ENCODE measurements at places on chromosomes 16 and 17.

DNA sequence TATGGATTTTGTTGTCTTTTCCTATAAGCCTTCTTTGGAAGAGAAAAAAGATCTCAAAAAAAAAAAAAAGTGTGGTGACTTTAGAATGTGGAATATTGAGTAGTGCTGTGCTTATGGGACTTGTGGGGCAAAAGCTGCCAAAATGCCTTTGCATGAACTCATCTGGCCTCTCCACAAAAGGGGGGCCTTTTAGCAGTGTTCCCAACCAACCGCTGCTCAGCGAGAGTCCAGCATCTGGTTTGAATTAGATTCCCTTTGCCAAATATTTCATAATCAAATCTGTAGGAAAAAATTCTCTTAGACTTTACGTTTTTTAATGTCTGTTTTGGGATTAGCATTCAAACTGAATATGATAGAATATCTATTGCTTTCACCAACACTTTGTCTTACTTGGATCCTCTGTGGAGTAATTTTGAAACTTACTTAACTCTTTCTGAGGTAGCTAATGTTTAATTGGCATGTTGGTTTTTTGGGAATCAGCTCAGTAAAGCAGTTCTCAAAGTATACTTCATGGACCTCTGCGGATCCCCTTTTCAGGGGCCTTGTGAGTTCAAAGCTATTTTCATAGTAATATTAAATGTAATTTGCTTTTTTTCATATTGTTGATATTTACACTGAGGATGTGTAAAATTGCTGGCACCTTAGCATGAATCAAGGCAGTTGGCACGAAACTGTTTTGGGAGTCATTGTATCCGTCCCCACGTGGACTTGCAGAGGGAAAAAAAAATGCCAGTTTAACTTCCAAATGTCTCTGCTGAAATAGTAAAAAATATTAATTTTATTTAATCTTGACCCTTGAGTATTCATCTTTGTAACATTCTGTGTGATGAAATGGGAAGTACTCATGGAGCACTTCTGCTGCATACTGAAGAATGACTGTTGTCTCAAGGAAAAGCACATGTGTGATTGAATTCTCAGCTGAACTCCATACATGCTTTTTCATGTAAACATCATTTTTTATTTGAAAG is 34.7 kb upstream of the VPS4A start:
- DNase-seq: no peak

GRCh38 chr16:21235199-21235585 is 1.7 kb downstream of the ANKS4B start:
- no peak for DNase-seq

DNA sequence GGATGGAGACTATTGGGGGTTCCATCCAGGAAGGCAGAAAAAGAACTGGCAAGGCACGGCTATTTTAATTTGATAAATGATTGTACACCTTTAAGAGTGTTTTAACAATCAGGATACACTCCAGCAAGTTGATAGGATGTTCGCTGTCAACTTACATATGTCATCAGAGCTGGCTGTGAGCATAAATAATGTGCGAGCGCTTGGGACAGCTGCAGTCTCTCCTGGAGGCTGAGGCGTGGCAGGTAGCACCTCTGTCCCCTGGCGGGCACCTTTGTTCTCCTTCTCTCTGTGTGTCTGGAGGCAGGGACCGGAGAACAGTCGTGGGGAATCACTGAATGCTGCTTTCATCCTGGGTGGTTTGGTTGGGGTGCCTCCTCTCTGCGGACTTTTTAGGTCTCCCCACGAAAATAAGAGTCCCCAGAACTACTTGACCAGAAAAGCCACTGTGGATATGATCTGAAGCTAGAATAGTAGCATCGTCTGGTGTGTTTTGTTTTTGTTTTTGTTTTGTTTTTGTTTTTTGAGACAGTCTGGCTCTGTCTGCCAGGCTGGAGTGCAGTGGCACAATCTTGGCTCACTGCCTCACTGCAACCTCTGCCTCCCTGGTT is 9.4 kb downstream of the BAHCC1 start:
- no peak for DNase-seq

DNA sequence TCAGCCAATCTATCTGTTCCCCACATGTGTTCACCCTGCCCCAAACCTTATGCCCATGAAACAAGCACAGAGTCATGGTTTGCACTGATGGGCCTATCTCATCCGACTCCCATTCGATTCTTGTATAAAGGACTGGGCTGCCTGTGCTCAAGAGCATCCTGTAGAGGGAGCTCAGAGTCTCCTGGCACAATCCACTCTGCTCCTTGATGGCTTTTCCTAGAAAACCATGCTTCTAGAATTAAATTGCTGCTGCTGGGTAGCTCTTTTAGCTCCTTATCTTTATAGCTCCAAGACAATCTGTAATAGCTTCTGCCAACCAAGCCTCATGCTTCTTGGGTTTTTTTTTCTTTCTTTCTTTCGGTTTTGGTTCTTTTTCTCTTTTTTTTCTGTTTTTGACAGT is 9.7 kb downstream of the ZNF19 start:
- no peak for DNase-seq

DNA sequence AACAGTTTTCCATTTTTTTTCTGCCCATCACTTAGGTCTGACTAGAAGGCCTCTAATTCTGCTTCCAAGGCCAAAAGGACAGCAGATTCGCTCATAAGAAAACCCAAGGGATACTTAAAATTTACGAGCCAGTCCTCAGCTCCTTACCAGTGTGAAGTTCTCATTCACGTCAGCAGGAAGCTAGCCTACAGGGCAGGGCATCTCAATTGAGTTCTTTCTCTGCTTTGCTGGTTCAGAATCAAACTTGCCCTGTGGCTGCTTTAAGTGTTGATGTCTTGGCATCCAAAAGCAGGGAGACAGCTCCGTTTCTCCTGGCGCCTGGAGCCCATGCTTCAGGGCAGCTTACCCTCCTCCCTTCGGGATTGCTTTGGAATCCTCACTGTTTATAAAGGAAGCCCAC is 136.0 kb downstream of the ANKFN1 start:
- no peak for DNase-seq
